ENCODE measurements at places on chromosomes 7 and 10.

DNA sequence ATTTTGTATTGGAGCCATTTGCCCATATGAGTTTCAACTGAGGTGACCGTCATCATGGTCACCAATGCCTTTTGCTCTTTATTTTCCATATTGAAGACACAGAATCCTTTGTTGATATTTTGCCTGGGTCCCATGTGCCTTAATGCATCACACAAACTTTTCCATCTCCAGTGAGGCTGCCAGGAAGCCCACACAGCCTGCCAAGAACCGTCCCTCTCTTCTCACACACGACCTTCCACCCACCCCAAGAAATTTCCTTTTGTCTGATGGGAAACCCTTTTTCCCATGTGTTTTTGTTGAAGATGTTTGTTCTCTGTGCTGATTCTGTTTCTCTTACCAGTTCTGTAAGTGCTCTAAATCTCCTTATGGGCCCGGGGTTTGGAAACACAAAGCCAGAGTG lies 168.9 kb downstream of the CSTF2T start:
- no peak for DNase-seq

GRCh38 chr10:46052791-46053375 lies 6.8 kb upstream of the MSMB start:
- DNase-seq, result no peak

DNA sequence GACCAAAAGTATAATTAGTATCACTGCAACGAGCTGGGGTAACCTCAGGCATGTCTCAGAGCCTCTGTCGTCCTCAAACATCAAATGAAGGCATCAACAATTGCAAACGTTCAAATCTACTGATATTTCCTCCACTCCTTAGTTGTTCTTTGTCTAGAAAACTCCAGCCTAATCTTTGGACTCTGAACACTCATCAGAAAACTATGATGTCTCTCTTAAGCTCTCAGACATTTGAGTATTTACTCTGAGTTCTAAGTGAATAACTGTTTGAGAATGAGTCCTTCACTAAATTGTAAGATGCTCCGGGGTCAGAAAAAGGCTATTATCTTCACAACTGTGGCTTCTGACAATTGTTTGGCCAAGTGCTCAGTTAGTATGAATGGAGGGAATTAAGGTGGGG lies 536.4 kb downstream of the NRG3 start:
- DNase-seq, result no peak

DNA sequence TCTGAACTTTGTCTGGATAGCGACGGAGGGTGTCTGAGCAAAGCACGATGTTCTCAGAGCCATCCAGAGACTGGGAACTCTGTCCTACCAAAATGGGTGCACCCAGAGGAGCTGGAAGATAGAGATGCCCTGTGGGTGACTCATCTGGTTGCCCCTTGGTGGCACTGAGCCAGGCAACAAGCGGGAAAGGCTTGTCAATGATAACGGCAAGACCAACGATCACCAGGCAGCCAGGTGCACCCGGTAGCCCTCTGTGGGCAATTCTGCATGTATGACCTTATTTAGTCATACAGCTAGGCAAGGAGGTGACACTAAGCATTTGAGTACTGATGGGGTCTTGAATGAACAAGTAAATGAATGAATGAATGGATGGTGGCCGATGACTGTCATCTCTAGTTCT lies 2.8 kb upstream of the ELN start:
- no peak for DNase-seq

- no peak for DNase-seq
Measured at GRCh38 chr7:50304129-50304910, at the start of gene IKZF1. Gene IKZF1, plus strand, starts transcription at chr7:50304716. Its CDS starts 14,346 bp downstream, at chr7:50319062.

DNA sequence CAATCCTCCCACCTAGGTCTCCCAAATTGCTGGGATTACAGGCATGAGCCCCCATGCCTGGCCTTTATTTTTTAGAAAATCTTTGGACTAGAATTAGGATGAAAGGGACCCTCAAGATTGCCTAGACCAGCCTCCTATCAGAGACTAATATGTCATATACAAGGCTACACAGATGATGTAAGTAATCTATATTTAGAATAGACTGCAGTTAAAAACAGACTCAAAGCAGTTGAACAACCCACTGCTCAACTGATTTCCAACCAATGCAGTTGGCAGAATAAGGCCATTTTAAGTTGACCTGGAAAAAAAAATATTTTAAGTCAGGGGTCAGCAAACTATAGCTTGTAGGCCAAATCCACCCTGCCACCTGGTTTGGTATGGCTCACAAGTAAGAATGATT lies 27.7 kb downstream of the PSPH start:
- no peak for DNase-seq

DNA sequence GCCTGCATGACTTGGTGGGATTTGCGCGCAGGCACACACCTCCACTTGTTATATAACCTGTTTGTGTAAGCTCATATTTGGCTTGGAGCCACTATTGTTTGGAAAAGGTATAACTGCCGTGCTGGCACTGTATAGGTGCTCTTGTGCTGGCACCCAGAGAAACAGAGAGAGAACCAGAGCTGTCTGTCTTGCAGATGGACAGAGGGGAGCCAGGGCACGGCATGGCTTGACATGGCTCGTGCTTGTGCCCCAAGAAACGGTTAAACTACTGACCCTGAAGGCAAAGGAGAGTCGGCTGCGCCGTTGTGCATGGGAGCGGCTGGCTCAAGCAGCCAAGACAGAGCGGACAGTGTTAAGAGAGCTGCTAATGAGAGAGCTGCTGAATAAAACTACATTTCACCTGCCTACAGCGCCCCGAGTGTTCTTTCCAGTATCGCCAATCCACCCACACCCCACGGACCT lies 23.2 kb downstream of the RAPGEF5 start:
- no peak for DNase-seq
